ENCODE measurements at places on chromosomes 13 and 19. TPM values are rescaled to one million over a fixed set of nuclear protein-coding genes. Genes with fewer than 3 reads are reported as not detected.

DNA sequence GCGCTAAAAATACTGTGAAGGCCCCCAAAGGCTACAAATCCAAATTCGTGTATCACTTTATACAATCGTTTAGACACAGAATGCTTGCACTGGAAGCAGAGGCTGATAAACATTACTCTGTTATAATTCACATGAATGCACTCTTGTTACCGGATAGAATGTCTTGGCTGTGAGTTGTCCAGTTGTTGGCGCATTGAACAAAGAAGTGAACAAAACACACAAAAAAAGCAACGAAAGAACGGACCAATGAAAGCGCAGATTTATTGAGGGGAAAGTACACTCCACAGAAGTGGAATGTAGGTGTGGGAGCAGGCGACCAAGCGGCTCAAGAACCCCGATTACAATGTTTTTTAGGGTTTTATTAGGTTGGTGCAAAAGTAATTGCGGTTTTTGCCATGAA, 529 bp upstream of the ZNF418 start:
- no peak for DNase-seq
- H3K36me3 ChIP-seq: peaks cover 69% of the 10 kb centered on the region
- H3K27me3 ChIP-seq: no peaks in the 10 kb centered on the region
- H3K4me3 ChIP-seq: peak overlapping the region; percentile 97
- no peak overlapping the region for H3K27ac ChIP-seq

- peaks cover 14% of the 10 kb centered on the region for H3K4me1 ChIP-seq
- H3K4me3 ChIP-seq: no peak overlapping the region
- no peaks in the 10 kb centered on the region for H3K27me3 ChIP-seq
- DNase-seq: no peak
- no peaks in the 10 kb centered on the region for H3K36me3 ChIP-seq
These were observed 65.0 kb downstream of the DGKH start for GRCh38 chr13:42113478-42113877.

- H3K27me3 ChIP-seq: peaks cover 13% of the 10 kb centered on the region
- no peak overlapping the region for H3K4me3 ChIP-seq
- DNase-seq: no peak
- H3K4me1 ChIP-seq: no peaks in the 10 kb centered on the region
- no peaks in the 10 kb centered on the region for H3K36me3 ChIP-seq
- H3K27ac ChIP-seq: no peak overlapping the region
These were observed 53.5 kb downstream of the TNFSF13B start for GRCh38 chr13:108323031-108323430.

MIDN gene
- 122 TPM for total RNA-seq

DNA sequence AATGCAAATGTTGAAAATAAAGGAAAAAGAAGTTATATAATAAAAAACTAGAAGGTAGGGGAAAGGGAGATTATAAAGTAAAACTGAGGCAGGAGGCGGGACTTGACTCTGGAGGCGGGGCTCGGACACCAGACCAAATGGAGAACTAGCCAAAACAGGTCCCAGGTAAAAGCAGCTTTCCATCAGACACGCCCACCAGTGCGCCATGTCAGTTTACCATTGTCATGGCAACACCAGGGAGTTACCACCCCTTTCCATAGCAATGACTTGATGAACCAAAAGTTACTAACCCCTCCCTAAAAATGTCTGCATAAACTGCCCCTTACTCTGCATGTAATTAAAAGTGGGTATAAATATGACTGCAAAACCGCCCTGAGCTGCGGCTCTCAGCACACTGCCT, 70.9 kb downstream of the PEPD start:
- H3K36me3 ChIP-seq: peaks cover 4% of the 10 kb centered on the region
- no peak for DNase-seq
- H3K27me3 ChIP-seq: no peaks in the 10 kb centered on the region
- H3K4me3 ChIP-seq: no peak overlapping the region

GRCh38 chr13:113544071-113544891, 40.3 kb upstream of the TFDP1 start:
- H3K27me3 ChIP-seq: no peaks in the 10 kb centered on the region
- peak overlapping the region; percentile 79 for H3K27ac ChIP-seq
- H3K36me3 ChIP-seq: peaks cover 28% of the 10 kb centered on the region
- H3K4me1 ChIP-seq: peaks cover 35% of the 10 kb centered on the region

ADGRE3 gene
- total RNA-seq: not detected

Data from type B pancreatic cell (in vitro differentiated cells).